ENCODE measurements at places on chromosomes 5 and 9.
A peak's percentile ranks its signal among the peaks of the same experiment; 100 is the strongest.

GRCh38 chr5:139271201-139272027 is 22.1 kb upstream of the MATR3 start:
- DNase-seq = no peak

DNA sequence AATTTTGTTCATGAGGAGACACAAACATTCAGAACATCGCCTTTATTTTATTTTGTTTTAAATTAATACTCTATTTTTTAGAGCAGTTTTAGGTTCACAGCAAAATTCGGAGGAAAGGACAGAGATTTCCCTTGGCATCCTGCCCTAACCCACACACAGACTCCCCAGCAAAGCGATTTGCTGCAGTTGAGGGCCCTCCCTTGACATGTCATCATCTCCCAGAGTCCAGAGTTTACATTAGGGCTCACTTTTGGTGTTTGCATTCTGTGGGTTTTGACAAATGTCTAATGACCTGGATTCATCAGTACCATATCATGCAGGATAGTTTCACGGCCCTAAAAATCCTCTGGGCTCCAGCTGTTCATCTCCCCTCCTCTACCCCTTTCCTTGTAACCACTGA is 33.6 kb upstream of the COL5A1 start:
- DNase-seq = no peak

DNA sequence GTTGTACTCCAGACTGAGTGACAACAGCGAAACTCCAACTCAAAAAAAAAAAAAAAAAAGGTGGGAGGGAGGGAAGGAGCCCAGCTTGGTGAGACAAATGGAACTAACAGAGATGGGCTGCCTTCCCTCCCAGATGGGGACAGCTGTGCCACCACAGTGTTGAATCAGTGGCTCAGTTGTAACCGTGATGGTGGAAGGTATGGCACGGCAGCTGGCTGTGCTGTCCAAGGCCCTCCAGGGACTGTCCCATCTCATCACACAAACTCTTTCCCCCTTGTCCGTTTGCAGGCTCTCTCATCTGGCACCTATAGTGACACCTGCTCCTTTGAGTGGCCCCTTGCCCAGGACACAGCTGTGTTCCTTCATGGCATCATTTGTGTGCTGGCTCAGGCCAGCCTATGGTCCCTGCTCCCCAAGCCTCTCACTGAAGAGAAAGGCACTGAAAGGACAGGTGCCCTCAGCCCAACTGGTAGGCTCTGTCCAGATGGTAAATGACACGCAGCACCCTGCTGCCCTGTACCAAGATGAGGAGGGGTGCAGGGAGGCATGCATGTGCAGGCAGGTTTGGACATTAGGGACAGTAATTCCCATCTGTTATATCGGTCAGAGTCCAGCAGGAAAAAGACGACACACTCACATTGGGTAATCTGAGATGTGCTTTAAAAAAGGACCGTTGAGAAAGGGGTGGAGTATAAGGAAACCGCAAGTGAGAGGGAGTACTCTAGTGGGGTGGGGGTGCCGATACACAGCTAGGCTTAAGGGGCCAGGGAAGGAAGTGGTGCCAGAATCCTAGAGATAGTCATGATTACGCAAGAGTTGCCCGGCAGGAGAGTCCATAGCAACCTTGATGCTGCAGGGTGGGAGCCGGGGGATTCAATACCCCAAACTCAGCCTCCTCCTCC is 4.3 kb downstream of the SMIM33 start:
- no peak for DNase-seq

GRCh38 chr5:66597183-66597757 is 1.1 kb downstream of the MAST4 start:
- DNase-seq = peak; percentile 1

GRCh38 chr5:32388432-32389129 is 56.0 kb downstream of the ZFR start:
- DNase-seq = no peak

GRCh38 chr9:91033270-91033669 is 231.7 kb downstream of the SYK start:
- DNase-seq = no peak

GRCh38 chr9:129309041-129309430 is 131.0 kb upstream of the IER5L start:
- no peak for DNase-seq

DNA sequence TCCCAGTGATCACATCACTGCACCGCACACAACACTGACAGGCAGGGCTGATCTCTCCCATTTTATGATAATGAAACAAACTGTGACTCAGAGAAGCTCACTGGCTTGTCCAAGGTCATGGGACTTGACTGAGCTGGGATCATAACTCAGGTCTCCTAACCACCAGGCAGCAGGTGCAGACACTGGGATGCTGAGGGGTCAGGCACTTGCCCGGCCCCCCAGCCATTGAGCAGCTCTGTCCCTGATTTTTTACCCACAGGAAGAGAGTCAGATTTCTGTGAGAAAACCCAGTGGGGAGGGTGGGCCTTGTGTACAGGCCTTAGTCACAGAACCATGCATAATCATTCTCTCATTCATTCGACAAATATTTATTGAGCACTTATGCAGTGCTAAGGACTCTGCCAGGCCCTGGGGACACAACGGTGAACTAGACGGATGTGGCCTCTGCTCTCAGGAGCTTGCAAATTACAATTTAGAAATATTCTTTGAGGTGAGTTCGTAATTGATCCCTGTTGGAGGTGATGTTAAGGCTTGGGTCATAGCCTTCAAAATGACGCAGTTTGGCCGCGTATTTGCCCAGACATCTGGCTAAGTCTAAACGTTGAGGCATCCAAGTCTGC is 54.5 kb upstream of the TGFBR1 start:
- no peak for DNase-seq

DNA sequence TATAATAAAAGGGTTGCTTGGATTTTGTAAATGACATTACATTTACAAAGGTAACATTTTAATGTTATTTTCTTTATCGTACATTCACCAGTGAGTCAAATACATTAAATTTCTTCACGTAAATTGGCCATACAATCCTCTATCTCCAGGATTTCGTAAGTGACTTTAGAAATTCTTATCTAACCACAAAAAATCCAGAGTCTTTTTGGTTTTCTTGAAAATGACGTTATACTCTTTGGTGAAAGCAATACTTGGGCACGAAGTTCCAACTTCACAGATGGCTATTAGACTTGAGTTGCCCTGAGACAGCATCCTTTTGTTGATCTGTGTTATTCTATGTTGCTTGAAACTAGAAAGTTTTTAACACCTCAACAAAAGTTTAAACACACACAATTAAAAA is 87.4 kb upstream of the CDH10 start:
- DNase-seq = no peak

- DNase-seq = no peak
Observed at GRCh38 chr5:109691996-109692395, 2.3 kb downstream of the MAN2A1 start.

DNA sequence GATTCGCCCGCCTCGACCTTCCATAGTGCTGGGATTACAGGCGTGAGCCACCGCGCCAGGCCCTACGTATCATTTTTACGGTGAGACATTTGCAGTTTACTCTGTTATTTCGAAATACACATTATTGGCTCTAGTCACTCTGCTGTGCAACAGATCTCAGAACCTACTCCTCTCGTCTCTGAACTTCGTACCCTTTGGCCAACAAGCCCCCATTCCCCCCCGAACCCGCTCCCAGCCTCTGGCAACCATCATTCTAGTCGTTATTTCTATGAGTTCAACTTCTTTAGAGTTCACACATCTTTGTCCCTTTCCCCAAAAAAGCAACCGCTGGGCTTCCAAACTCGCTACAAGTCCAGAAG is 735 bp downstream of the PTGR1 start:
- DNase-seq = no peak

DNA sequence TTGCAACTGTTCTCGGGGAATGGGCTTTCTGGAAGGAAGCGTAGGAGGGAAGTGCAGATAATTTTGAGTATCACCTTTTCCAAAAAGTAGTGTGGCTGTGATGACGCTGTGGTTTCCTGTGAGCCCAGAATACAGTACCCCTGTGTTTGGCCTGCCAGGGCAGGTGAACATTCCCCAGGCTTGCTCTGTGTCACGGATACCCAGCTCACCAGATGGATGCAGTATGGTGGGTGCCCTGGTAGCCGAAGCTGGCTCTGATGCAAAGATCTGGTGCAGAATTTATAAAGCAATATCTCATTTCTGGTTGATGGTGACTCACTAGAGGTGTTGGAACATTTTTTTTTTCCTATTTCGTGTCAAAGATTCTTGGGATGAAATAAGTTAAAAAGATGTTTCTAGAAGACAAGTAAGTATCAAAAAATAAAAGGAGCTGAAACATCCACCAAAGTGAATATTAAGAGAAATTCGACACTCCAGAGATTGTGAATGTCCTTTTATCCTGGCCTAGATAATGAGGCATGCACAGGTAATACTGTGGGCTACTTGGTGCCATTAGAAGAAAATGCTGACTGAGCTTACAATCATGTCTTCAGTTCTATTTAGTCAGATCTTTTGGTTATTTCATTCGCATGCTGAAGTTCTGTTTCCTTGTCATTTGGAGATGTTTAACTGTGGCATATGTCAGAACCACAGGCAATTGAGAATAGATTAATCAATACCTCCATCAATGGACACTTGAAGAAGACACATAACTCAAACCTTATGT is 200.1 kb downstream of the GADD45G start:
- DNase-seq = no peak

- DNase-seq = no peak
Observed at GRCh38 chr9:137679249-137679648, 60.4 kb downstream of the EHMT1 start.

DNA sequence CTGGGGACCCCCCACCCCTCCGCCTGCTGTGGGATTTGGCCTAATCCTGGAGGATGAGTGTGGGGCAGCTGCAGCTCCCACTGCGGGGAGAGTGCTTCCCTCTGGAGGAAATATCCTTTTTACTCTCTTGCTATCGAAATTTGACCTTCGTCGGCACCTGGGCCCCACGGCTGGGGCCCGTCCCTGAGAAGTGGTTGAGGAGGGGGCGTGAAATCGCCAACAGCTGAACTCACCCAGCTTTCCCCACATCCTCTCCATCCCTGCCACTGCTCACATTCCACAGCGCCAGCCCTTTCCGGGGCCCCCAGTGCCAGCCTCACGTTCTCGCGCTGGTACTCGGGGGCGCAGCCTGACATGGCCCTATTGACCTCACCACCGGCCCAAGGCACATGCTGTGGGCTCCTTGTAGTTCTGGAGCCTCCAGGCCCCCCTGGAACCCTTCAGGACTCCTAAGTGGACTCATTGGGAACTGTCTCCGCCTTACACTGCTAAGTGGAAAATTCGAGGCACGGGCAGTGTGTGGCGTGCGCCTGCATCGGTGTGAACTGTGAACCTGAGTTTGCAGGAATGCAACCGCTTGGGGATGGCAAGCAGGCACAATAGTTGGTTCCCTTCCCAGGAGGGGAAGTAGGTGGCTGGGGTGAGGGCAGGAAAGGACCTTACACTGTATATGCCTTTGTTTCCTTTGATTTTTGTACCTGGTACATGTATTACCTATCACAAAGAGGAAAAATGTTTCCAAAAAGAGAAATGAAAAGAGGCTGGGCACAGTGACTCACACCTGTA is 19.2 kb downstream of the FGFR4 start:
- no peak for DNase-seq

GRCh38 chr5:147407094-147407681 is 102.7 kb downstream of the DPYSL3 start:
- DNase-seq = no peak

DNA sequence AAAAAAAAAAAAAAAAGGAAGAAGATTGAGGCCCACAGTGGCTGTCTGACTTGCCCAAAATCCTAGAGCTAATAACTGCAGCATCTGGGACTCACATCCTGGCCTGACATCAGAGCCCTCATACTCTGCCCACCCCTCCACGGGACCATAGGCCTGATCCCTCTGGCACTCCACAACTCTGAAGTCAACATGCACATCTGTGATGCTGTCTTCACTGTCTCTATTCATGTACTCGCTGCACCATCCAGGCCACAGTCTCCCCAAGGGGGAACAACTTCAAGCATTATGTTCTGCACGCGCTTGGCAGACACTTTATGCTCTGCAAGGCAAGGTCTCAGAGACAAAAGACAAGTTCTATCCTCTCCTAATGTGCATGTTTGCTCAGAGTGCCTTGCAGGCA is 158.2 kb downstream of the SPOCK1 start:
- no peak for DNase-seq

DNA sequence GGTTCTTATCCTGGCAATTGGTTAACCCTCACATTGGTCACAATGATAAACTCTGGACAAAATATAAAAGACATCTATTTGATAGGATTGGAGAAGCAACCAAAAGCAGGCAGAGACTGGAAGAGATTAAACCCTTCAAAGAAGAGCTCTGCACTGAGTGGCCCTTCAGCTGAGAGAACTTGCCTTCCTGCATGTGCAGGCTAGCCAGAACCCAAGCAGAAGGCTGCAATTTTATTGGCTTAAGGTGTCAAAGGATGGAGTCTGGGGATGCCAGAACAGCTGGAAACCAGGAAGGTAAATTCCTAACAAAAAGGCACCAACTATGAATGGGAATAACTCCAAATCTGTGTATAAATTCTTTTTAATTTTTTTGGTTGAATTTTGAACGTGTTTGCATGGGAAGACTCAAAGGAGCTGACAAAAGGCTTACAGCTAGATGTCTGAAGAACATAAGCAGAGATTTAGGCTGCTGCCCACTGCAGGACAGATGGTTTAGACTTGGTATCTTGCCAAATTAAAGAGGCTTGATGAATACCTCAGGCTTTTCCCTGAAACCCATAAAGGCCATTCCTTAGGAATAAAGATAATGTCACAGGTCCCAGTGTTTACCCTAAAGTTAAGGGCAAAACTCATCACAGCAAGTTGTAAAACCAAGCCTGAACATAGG is 66.3 kb downstream of the NR2F1 start:
- DNase-seq = no peak

- no peak for DNase-seq
Observed at GRCh38 chr5:176915906-176916305, 16.8 kb upstream of the HK3 start.

DNA sequence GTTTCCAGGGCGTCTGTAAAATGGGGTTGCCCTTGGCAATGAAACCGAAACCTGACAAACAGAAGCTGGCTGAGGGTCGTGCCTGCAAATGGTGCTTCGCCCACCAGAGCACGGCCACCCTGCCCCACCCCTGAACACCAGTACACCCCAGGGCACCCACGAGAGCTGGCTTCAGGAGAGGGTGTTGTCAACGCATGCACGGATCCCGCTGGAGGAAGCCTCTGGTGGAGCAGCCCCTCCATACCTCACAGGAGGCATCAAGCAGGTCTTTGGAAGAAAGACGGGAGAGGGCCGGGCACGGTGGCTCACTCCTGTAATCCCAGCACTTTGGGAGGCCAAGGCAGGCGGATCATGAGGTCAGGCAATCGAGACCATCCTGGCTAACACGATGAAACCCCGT is 8.6 kb downstream of the SLC6A3 start:
- DNase-seq = no peak

- no peak for DNase-seq
Observed at GRCh38 chr9:12351293-12352044, 341.7 kb upstream of the TYRP1 start.

DNA sequence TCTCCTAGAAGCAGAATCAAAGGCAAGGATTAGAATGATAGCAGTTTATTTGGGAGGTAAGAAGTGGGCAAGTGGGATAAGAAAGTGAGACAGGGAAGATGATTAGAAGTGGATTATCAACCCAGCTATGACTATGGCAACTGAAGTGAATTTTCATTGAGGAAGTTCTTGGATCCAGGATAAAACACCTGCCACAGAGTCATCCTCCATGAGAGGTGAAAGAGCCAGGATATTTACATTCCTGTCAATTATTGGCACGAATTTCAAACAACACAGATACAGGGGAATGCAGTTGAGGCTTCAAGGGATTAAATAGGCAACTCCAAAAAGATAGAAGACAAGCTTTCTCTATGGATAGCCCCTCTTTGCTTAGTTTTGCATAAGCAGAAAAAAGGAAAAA is 31.8 kb upstream of the ZNF366 start:
- DNase-seq = no peak

All from stimulated activated CD4-positive, alpha-beta T cell treated with anti-CD3 and anti-CD28 coated beads, Interleukin-4, amount 100 ng/mL, for 4 hours (primary cell).